ENCODE measurements at places on chromosomes 6 and 20.

DNA sequence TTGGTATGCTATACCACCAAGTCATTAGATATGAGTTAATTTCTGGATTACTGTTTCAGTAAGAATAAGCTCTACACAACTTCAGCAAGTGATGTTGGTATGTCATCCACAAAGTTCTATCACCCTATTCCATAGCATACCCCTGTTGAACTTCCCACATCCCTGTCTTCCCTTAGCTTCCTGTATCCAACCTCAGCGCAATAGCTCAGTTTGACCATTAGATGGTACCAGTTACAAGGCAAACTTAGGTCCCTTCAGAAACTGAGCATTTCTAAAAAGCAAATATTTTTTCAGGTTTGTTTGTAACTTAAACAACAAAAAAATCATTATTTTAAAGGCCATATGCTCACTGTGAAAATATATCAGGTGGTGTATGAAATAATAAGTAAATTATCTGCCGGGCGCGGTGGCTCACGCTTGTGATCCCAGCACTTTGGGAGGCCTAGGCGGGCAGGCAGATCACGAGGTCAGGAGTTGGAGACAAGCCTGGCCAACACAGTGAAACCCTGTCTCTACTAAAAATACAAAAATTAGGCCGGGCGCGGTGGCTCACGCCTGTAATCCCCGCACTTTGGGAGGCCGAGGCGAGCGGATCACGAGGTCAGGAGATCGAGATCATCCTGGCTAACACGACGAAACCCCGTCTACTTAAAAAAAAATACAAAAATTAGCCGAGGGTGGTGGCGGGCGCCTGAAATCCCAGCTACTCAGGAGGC is 8.8 kb upstream of the MOG start:
- no peak for DNase-seq

DNA sequence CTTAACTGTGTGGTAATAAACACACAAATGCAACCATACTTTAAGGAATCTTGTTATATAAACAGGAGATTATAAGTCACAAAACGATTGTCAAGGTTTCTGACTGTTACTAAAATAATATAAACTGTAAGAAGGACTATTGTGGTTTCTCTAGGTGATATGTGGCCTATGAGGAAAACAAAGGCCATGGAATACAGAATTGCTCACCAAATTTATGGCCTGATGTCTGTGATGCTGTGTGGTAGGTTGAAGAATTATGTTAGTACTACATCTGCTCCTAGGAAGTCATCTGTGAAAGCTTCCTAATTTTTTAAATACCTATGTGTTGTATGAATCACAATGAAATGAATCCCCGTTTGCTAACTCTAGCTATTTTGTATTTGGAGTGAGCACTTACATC is 875.4 kb upstream of the MAP3K7 start:
- DNase-seq: no peak

- DNase-seq: no peak
Measured at GRCh38 chr6:126672649-126673048, 332.7 kb downstream of the CENPW start.

GRCh38 chr6:128461501-128461900 is 58.9 kb downstream of the PTPRK start:
- DNase-seq: no peak

DNA sequence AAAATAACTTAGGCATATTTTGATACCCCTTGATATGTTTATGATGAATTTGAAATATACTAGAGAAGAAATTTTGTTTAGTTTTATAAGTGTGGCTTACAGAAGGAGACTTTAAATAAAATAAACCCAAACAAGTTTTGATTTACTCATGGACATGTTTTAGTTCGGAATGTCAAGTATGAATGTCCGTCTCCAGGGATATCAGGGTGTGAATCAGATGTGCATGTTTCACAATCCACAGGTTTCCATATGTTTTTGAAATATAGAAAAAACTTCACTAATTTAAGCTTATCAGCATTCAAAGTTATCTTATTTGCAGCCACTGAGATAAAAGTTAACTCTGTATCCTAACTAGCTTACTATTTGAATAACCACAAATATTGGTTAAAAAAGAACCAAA is 51.5 kb downstream of the PLCB1 start:
- no peak for DNase-seq

Data from cortex of kidney (tissue), 1 donor.